ENCODE measurements at places on chromosomes 13 and 19. TPM values are rescaled to one million over a fixed set of nuclear protein-coding genes. Genes with fewer than 3 reads are reported as not detected.
A peak's percentile ranks its signal among the peaks of the same experiment; 100 is the strongest.

DNA sequence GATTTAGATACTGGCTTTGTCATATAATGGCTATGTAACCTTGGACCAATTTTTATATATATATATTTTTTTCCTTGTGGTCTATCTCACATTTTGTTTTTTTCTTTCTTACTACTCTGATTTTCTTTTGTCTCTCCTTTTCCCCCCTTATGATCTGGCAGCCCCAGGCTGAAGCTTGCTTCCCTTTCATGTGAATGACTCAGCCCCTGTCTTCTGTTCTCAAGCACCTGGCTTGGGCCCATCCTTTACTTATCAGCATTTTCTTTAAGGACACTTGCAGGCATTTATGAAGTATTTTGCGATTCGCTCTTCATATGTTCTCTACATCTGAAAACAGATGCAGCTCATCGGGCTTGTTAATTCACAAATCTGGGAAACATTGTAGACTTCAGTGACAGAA, 163.6 kb downstream of the SPRY2 start:
- DNase-seq = no peak

- no peak for DNase-seq
Observed at GRCh38 chr13:24264976-24265375, 44.4 kb upstream of the C1QTNF9 start.

The PEAK3 gene
- total RNA-seq = under 0.01 TPM

DNA sequence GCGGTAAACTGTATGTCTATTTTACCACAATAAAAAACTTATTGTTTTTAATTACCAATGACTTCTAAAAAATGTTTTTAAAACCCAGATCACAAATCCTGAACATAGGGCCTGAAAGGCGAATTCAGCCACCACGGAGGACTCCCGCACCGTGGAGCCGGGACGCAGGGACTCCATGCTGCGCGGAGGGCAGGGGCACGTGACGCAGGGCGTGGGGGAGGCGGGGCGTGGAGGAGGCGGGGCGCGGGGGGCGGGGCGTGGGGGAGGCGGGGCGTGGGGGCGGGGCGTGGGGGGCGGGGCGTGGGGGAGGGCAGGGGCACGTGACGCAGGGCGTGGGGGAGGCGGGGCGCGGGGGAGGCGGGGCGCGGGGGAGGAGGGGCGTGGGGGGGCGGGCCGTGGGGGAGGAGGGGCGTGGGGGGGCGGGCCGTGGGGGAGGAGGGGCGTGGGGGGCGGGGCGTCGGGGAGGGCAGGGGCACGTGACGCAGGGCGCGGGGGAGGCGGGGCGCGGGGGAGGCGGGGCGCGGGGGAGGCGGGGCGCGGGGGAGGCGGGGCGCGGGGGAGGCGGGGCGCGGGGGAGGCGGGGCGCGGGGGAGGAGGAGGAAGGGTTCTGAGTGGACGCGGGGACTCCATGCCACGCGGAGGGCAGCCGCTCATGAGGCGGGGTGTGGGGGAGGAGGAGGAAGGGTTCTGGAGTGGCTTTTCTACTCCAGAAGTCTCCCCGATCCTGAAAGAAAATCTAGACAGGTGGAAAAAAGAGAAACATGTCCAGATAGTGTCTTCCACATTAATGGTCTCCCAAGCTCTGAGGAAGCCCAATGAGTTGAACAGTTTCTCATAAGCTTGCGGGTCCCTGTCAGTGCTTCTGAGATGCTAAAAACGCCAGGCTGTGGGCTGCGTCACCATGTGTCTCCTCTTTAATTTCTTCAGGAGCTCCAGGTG, 4.4 kb upstream of the PROZ start:
- peak; percentile 98 for DNase-seq

The DPF1 gene
- 0.72 TPM for total RNA-seq

DNA sequence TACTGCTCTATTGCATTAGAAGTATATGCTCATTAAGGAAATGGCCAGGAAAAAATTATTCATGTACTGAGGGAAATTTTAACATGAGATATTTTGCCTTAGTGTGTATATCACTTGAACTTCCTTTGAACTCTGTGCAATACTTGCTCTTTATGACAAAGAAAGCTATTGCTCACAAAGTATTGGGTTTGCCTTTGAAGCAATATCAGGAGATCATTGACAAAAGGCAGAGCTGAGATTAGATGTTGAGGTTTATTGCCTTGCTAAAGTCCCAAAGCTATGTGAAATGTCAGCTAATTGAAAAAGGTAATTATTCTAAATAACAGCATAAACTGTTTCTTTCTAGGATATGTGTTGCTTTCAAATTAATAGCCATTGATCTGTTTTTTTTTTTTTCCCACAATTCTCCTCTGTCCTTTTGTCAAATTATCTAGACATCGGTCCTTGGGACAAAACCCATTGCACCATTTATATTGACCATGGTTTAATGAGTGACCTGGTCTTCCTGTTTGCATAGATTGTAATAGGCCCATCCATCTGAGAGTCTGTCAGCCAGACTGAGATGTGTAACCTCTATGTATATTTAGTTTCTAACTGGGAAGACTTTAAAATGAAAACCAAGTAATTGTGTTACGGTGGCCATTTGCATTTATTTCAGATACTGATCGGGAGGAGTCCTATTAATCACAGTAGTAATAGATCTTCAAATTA, 752.7 kb upstream of the GPC6 start:
- DNase-seq = no peak

DNA sequence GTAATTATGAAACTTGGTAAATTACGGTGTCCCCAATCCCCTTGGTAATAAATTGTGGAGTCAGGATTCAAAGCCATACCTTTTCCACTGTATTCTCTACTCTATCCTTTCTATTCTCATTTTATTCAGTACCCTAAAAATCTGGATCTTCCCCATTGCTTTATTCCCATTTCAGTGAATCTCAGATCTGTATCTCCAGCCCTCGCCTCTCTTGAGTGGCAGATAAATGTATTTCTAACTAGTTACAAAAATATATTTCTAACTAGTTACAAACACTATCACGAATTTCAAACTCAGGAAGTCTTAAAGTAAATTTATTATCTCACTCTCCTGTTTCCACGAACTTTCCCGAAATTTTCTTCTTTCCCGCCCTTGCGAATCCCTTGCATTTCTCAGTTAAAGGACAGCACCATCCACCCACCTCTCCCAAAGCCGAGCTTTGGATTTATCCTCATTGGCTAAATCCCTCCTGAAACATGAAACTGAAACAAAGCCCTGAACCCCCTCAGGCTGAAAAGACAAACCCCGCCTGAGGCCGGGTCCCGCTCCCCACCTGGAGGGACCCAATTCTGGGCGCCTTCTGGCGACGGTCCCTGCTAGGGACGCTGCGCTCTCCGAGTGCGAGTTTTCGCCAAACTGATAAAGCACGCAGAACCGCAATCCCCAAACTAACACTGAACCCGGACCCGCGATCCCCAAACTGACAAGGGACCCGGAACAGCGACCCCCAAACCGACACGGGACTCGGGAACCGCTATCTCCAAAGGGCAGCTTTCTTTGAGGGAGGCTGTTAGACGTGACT, 164.3 kb upstream of the PABPC3 start:
- DNase-seq = no peak

- peak; percentile 86 for DNase-seq
Observed at GRCh38 chr19:46951171-46951986, 68.3 kb upstream of the NPAS1 start.

GRCh38 chr13:110458594-110459365, 102.7 kb downstream of the RAB20 start:
- DNase-seq = peak; percentile 73

The MIER2 gene
- total RNA-seq = 10.9 TPM

The COX6B2 gene
- not detected for total RNA-seq

The ZNF285 gene
- total RNA-seq = 5.8 TPM

DNA sequence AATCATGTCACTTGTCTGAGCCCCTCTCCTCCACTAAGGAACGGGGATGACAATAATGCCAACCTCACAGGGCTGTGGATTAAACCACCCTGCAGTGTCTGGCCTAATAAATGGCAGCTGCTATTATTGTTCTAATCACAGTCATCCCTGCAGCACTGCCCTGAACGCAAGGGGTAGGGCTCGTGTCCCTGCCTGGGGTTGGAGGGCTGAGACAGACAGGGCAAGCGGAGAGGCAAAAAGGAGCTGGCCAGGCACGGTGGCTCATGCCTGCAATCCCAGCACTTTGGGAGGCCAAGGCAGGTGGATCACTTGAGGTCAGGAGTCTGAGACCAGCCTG, 10.2 kb upstream of the KPTN start:
- DNase-seq = no peak

GRCh38 chr13:107031716-107032115, 463.8 kb upstream of the ARGLU1 start:
- no peak for DNase-seq

Measured in osteoblast (primary cell).